Activated CD8-positive, alpha-beta memory T cell treated with anti-CD3 and anti-CD28 coated beads for 4 hours (primary cell): ENCODE measurements at places on chromosomes 1 and 21.

- no peak for DNase-seq
Measured at GRCh38 chr1:228976316-228976715, 241.0 kb downstream of the RHOU start.

DNA sequence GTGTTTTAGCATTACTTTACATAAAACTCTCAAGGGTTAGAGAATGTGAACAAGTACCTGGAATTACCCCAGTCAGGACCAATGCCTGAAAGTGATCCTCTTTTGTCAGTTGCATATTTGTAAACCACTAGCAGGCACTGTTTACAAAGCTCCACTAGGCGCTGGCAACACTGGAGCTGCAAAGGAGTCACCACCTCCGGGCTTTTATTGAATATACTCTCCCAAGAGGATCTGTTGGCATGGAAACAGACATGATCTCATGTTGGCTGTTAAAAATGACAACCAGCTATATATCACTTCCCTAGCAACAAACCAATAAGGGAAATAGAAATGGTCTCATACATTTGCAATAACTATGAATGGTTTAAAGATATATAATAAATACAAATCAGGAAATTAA lies 116.0 kb downstream of the TTLL7 start:
- DNase-seq = no peak

DNA sequence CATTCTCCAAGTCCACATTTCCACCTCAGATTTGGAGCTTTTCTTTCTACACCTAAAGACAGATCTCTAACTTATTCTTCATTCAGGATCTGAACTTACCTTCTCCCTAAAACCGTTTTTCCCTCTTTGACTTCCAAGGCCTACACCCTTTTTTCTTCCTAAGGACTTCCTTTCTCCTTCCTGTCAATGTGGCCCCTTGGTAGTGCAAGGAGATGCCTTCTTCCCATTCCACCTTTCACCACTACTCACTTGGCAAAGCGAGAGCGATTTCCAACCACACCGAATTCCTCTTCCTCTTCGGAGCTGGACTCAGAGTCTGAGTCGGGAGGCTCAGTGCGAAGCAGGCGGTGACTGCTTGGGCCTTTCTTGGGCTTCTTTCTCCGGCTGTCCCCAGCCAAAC lies 1.3 kb downstream of the EFCAB14 start:
- no peak for DNase-seq

- peak; percentile 59 for DNase-seq
Measured at GRCh38 chr1:204806943-204807687, 63.5 kb upstream of the NFASC start.

DNA sequence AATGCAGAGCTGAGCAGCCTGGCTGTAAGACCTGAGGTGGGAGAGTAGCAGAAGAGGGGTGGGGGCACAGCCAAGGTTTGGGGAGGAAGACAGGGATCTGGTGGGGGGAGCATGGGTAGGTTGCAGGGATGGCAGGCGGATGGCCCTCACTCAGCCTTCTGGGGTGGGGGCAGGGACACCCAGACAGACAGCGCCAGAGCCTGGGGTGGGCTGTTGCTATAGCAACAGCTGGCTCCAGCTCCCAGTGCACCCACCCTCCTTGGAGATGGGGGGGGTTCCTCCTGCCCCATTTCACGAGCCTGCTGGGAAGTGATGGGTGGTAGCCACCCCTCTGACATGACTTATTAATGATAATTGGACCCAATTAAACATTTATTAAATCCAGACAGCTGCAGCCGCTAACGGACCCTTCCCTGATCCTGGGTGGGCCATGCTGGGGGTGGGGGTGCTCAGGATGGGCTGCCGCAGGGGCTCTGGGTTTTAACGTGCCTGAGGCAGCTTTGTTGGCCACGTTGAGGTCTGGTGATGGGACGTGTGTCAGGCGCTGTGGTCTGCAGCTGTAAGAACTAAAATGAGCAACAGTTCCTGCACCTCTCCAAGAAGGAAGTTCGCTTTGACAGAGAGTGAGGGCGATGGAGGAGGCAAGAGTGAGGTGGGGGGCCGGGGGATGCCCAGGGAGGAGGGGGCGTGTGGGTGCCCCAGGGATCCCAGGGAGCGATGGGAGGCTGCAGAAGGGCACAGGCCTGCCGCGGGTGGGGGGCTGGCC lies 19.4 kb downstream of the AGRN start:
- no peak for DNase-seq

DNA sequence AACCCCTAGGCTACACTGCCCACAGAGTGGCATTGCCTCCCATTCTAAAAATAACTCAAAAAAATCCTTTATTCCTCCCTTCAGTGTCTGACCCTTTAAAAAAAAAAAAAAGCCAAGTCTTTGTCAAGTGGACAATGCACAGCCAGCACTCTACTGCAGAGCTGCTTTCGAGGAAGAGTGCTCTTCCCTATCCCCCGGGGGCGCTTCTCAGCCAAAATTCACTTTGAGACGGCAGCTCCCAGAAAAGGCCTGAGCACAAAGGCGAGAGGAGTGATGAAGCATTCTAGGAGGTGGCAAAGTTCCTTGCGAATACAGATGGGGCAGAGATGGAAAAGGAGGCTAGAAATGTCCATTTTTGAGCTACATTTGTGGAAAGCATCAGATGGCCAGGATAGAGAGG lies 23.3 kb downstream of the EPHA10 start:
- DNase-seq = no peak

GRCh38 chr1:33624261-33624990 lies 152.0 kb downstream of the ZSCAN20 start:
- DNase-seq = no peak

DNA sequence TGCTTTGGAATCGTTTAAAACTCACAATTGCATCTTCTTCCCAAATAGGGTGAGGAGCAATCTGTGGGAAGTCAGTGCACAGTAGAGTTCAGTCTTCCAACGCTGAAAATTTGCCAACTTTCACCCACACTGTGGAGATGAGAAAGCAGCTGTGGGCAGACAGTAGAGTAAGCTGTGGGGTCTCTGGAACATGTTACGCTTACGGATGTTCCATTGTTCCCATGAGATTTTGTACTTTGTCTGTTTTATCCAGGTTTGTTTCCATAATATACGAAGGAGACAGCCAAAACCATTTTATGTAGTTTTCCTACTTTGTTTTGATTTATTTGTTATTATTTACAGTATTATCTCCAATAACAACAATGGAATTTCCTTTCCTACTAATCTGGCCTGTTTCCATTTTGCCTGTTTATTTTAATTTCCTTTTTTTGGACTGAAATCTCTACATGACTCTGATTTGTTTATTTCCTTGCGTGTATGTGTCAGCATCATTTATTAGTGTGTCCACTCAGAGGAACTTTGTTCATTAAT lies 65.1 kb upstream of the RGL1 start:
- no peak for DNase-seq

DNA sequence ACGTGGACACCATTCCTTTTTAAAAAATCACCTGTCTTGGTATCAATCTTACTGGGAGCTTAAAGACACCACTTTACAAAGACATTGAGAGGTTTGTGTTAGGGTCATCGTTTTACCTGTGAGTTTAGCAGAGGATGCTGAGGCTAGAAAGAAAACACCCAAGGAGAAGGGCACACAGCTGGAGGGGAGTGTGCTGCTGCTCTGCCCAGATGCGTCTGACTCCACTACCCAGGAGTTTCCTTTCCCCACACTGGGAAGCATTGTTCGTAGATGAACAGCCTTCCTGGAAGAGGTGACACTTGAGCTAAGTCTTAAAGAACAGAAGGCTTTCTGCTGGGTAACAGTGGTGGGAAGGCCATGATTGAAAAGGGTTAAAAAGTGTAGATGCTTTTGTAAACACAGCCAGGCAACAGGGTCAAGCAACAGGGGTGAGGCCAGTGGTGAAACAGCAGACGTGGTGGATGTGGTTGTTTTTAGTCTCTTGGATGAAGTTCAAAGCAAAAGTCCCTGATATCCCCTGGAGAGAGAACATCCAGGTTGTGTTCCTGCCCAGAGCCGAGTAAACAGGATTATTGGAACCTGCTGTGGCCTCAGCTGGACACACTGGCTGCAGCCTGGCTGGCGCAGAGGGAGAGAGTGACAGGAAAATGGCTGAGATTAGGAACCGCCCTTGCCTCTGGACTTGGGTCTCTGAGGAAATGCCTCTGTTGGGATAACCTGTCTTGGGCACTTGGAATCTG lies 198.6 kb upstream of the JUN start:
- DNase-seq = no peak

- DNase-seq = no peak
Measured at GRCh38 chr1:32388641-32389040, 5.6 kb downstream of the BSDC1 start.

DNA sequence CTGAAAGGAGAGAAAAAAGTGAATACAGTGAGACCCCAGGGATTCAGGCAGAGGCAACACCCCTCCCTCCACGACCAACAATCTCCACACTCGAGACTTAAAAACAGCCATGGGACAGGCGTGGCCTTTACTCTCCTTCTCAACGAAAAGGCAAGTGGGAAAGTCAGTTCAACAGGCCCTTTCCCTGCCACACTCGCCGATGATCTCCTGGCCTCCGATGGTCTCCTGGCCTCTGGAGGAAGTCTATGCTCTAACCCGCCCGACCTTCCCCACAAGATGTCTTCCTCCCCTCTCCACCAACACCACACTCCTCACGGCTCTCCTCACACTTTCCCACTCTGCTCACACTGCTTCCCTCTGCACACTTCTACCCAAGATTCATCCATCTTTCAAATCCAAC lies 7.6 kb downstream of the PSMG1 start:
- DNase-seq = no peak

DNA sequence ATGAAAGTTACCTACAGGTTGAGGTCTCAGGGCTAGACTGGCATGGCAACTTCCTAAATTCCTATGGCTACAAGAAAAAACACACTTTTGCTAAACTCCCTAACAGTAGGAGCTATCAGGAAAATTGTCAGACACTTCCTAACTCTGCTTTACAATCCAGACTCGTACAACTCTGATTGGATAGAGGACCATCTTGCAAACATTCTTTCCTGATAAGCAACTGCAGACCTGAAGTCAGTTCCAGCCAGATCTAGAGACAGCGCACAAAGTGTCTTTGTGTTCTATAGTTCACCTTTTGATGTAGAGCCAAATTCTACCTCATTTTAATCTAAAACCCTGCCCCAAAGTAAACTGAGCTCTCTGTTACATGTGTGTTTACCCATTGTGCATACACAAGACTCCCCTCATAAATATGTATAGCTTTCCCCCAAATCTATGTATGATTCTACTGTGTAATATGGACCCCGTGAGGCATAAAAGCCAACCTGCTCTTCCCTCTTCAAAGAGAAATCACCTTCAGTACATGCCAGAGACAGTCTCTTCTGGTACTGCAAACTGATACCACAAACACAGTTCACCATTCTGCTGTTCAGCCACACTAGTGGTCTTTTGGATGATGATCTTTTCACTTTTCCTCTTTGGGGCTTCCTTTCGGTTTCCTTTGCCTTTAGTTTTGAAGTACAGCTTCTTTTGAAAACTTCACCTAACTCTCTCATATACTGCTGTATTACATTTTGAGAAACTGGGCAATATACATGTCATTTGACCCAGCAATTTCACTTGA lies 21.7 kb downstream of the ZP4 start:
- DNase-seq = no peak

- DNase-seq = no peak
Measured at GRCh38 chr1:8465692-8466091, 147.8 kb downstream of the SLC45A1 start.

GRCh38 chr1:228117335-228117734 lies 8.2 kb upstream of the MRPL55 start:
- DNase-seq = no peak

GRCh38 chr21:29487154-29487553 lies 188.4 kb downstream of the BACH1 start:
- no peak for DNase-seq

DNA sequence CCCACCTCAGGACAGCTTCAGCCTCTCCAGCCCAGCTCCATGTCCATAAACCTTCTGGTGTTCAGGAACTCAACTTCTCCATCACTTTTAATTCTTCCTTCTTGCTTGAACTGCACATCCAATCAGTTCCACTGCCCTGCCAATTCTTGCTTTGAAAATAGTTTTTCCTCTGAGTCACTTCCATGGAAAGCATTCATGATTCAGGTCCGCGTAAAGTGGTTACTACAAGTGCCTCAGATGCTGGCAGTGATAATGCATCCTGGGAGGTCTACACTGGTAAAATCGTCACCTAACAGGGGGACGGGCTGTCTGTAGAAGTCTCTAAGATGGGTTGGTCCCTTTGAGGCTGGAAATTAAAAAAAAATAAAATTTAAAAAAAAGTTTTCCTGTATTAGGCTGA lies 25.9 kb upstream of the RCAN1 start:
- no peak for DNase-seq

DNA sequence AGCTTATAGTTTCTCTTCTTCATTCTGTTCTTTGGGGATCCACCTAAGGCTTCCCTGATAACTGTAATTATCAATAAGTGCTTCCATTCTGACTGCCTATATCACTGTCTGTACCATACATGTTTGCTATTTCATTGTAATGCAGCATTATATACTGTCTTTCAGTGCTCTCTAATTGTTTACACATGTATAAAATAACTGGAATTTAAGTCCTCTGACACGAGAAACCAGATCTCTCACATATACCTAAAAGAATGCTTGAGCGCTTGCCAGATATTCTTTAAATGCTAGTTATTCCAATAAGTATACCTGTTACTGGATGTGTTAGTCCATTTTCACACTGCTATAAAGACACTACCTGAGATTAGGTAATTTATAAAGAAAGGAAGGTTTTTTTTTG lies 34.7 kb downstream of the CELF3 start:
- DNase-seq = no peak

DNA sequence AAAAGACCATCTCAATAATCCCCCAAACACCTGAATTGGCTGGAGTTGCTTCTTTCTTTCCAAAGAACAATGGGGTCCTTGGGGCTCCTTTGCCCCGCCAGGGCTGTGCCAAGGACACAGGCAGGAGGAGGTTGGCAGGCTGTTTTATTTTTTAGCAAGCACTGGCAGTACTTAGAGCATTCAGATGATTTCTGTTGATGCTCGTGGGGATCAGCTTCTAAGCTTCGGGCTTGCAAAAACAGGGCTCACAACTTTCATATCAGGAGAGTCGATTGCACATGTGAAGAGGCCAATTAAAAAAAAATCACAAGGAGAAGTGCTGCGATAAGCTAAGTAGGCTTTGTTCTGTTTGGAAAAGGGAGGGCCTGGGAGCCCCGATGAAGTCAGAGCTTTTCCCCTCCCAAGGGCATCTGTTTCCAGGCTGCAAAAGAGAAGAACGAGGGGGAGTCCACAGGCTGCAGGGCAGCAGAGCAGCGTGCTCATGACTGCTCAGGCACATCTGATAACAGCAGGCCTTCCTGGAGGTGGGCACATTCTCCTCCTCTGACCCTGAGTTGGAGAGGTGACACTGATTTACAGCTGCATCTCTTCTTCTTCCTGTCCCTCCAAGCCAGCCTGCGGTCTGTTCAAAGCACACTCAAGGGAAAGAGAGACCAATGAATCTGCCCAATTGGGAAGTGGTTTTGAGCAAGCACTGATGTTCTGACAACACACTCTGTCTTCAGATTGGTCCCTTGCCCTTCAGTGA lies 27.3 kb upstream of the BCAR3 start:
- DNase-seq = no peak
